Bronchial epithelial cell (primary cell): ENCODE measurements at places on chromosomes 1 and 21. TPM values are rescaled to one million over a fixed set of nuclear protein-coding genes. Genes with fewer than 3 reads are reported as not detected.

DNA sequence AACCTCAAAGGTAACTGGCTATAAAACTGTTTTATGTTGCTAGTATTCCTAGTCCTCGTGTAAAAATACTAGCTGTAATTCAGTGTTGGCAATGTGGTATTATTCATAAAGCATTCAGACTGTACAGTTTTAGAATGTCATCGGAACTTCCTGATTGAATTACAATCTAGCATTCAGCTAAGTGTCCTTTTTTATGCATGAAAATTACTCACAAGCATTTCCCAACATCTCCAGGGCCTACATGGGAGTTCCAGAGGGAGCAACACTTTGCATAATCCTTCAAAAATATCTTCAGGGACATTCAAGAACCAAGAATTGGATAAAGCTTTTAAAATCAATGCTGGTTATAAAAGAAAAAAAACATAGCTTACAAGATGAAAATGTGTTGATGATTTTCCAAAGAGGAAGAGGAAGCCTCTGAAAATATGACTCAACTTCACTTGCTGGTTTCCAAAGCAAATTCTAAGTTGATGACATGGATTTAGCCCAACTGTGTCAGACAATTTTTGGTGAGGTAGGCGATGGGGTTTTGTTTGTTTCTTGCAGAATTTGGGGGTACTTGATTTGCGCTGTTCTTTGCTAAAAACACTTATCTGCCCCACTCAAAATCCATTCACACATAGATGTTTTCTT, 137.8 kb downstream of the SLC44A5 start:
- no peak for DNase-seq

GRCh38 chr21:41769521-41769920, 2.7 kb upstream of the RIPK4 start:
- no peak for DNase-seq

GRCh38 chr1:234980645-234981396, 147.8 kb downstream of the TOMM20 start:
- DNase-seq, result peak; percentile 93

GRCh38 chr1:206421616-206422340, 48.5 kb upstream of the IKBKE start:
- DNase-seq, result no peak

DNA sequence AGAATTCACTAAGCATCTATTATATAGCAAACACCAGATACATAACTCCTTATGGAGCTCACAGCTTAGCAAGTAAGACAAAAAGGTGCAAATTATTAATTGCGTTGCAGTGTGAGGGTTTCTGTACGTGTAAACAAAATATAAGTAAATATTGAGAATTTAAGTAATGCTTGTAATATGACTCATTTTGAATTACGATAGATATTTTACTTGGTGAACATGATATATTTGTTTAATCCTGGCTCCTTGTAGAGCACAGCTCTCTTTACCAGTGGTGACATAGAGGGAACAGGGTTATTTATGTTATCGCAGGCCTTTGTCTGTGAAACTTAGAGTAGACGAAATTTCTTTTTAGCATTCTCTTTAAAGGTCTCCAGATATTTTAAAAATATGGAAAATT, 36.4 kb downstream of the LYPLAL1 start:
- DNase-seq, result peak; percentile 8

DNA sequence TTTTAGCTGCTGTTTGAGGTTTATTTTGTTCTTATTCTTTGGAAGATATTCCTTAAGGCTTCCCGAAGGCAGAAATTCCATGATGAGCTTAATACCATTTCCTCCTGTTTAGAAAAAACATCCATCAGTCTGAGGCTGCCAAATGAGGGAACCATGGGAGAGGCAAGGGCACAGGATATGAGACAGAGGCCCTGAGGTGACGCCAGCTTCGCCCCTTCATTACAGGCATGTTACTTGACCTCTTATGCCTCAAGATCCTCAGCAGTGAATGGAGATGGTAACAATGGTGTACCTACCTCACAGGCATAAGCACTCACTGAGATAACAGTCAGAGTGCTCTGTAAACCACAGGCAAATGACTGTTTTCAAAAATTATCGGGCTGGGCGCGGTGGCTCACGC, 93.6 kb downstream of the RAVER2 start:
- DNase-seq, result peak; percentile 11

- DNase-seq, result no peak
These were observed 4.5 kb upstream of the TRIM17 start for GRCh38 chr1:228420968-228421826.

- peak; percentile 55 for DNase-seq
These were observed 117.7 kb downstream of the NRDC start for GRCh38 chr1:51760872-51761271.

- no peak for DNase-seq
These were observed 74.8 kb downstream of the ELAVL4 start for GRCh38 chr1:50183378-50184133.

- no peak for DNase-seq
These were observed 63.4 kb upstream of the TARBP1 start for GRCh38 chr1:234542211-234542850.

- DNase-seq, result peak; percentile 88
These were observed 49.0 kb downstream of the NRIP1 start for GRCh38 chr21:15015622-15016471.

- DNase-seq, result no peak
These were observed 49.5 kb downstream of the ATP5PO start for GRCh38 chr21:33865996-33866575.

- no peak for DNase-seq
These were observed 14.7 kb downstream of the OVGP1 start for GRCh38 chr1:111412839-111413238.

DNA sequence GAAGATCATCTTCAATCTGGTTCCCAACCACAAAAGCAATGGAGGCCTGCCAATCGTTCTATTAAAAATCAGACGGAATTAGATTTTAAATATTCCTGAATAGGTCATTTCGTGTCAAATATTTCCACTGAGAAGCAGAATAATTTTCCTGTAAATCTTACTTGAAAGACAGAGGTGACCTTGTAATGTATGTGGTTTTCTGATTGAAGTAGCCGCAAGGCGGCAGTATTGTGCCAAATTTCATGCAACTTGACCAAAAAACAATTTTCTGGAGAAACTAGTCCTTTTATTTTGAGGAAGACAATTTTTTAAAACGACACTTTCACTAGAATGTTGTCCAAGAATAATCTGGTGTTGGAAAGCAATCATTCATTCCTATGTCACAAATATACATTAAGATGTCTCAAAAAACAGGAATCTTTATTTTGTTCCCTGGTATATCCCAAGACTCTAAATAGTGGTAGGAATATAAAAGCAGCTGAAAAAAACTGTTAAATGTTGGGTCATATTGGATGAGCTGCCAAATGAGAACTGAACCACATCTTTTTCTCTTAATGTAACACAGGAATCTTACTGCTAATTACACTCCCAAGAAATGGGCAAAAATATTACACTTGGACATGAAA, 33.6 kb downstream of the SPAG17 start:
- DNase-seq, result peak; percentile 66

DNA sequence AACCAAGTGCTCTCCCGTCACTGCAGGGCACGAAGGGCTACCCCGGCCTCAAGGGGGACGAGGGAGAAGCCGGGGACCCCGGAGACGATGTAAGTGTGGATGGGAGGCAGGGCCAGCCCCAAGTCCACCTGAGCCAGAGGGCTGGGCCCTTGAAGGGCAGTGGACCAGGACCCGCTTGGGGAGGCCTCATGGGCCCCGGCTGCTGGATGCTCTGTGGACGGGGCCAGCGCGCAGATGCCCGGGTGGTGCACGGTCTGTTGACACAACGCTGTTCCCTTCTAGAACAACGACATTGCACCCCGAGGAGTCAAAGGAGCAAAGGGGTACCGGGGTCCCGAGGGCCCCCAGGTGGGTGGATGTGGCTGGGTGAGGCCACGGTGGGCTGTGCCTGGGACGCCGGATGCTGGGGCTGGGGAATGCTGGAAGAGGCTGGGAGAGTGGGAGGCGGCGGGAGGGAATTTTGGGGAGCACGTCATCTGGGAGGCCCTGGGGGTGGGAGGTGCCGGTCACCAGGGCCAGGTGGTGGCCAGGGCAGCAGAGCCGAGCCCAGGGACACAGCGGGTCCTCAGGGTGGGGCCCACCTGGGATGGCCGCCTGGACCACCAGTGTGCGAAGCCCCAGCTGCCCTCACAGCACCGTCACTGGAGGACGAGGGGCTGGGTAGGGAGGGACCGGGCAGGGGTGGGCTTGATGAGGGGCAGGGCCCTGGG, 17.5 kb downstream of the COL6A1 start:
- no peak for DNase-seq

DNA sequence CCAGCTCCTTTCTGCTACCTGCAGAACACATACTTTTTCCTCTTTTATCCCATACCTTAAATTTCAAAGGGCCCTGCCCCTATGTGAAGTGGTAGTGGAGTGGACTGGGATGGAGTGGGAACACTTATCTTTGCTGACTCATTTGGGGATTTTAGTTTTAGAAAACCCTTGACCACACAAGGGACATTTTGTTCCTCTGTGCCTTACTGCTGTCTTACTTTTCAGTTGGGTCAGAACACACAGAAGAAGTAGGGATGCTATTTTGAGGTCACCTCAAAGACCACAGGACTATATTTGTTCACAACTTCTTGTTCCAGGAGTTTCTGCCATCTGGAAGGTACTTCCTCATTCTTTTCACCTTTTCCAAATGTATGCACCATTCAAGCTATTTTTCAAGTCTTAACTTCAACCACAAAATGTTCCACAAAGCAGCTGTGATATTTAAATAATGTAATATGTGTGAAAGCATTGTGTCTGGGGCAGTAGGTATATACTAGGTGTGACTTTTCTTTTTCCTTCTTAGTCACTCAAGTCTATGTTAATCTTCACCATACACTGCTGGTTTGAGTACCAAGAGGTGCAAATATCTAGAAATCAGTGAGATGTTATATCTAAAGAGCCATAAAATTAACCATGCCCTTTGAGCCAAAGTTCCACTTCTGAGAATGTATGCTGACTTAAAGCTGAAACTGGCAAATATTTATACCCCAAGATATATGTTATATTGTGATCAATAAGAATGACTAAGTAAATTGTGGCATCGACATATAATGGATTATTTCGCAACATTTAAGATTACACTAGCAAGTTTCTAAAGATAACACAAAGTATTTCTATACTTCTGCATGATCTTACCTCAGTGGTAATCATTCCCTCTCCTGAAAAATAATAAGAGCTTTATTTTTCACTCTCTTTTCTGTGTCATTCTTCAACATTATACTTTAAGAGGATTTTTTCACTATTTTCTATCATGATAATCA, 308.5 kb downstream of the MRPL39 start:
- DNase-seq, result no peak

GRCh38 chr1:56297208-56297607, 282.2 kb downstream of the PLPP3 start:
- DNase-seq, result no peak

The CIART gene
- total RNA-seq, result 2.9 and 6.4 TPM in 2 replicates

The OLFM3 gene
- not detected in 2 replicates for total RNA-seq

The LRRC3 gene
- total RNA-seq, result under 0.01 and 0.38 TPM in 2 replicates

The OBSCN gene
- 6.3 and 7.6 TPM in 2 replicates for total RNA-seq
